Fibroblast of mammary gland (primary cell): ENCODE measurements at places on chromosomes 5 and 9.

DNA sequence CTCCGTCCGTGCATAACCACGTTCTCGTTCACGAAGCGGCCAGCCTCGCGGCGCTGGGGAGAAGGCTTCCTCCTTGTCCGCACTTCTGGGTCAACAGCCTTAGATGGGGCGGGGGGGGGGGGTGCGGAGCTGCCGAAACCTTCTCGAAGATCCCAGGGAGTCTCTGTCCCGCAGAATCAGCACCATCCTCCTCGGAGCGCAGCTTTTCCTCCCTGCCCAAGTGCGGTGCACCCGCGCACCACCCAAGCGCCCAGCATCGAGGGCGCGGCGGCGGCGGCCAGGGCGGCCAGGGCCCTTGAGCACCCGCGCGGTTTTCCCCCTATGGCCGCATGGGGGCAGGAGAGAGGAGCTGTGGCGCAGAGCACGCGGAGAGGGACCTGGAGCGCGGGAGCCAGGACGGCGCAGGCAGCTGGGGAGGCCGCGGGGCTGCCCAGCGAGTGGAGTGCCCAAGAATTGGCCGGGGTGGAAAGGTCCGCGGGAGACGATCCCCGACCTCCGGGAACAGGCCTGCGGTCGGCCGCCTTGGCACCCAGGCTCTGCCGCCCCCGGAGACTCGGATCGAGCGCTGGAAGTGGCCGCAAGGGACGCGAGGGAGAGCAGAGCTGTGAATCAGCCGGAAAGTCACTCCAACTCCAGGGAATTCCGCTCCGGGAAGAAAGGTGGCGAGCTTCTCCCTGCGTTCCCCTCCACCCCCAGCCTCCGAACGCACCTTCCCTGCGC lies 43.1 kb downstream of the TMEM174 start:
- peak; percentile 59 for DNase-seq

DNA sequence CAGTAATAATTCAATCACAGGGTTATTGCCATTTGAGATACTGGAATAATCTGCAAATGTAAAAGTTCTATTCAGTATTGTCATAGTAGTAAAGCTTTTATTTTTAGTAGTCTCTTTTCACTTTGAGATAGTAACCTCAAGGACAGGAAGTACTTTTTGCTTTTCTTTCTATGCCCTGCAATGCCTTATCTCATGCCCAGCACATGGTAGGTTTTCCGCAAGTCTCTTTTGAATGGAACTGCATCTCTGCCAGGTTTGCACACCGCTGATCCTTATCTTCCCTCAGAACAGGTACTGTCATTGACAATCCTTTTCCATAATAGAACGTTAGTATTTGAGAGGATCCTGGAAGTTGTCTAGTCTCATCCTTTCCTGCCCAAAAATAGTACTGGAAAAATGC lies 91.8 kb upstream of the IFNK start:
- no peak for DNase-seq

- DNase-seq: peak; percentile 59
Measured at GRCh38 chr5:151345808-151346478, 1.4 kb downstream of the SLC36A2 start.

- no peak for DNase-seq
Measured at GRCh38 chr5:57716661-57717060, 234.1 kb upstream of the ACTBL2 start.

DNA sequence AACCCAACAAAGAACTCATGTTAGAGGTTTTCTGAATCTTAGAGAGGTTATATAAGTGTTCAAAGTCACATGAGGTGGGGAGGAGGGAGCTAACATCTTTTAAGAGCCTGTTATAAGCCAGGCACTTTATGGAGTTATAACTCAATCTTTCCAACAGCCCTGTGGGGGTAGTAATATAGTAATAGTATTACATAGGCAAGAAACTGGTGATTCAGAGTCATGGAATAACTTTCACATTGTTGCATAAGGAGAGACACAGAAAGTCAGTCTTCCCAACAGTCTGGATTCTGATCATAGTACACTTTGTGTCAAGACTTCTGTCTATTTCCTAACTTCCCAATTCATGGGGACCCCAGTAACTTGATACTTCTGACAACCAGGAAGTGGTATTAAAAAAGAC lies 89.2 kb downstream of the ACER2 start:
- peak; percentile 77 for DNase-seq

DNA sequence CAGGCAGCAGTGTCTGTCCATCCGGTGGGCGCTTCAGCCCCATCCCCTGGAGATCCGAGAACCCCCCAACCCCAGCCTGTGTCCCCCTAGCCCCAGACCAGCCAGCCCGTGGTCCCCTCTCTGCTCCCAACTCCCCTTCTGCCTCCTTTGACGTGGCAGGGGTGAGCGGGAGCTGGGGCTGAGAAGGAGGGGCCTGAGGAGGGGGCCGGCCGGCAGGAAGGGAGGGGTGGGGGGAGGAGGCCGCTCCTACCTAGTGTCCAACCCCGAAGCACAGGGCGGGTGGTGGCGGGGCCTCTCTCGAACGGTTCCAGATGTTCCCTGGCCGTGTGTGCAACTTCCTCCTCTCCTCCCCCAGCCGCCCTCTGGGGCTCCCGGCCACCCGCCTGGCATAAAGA lies 31.0 kb downstream of the GOLGA2 start:
- DNase-seq: peak; percentile 90

DNA sequence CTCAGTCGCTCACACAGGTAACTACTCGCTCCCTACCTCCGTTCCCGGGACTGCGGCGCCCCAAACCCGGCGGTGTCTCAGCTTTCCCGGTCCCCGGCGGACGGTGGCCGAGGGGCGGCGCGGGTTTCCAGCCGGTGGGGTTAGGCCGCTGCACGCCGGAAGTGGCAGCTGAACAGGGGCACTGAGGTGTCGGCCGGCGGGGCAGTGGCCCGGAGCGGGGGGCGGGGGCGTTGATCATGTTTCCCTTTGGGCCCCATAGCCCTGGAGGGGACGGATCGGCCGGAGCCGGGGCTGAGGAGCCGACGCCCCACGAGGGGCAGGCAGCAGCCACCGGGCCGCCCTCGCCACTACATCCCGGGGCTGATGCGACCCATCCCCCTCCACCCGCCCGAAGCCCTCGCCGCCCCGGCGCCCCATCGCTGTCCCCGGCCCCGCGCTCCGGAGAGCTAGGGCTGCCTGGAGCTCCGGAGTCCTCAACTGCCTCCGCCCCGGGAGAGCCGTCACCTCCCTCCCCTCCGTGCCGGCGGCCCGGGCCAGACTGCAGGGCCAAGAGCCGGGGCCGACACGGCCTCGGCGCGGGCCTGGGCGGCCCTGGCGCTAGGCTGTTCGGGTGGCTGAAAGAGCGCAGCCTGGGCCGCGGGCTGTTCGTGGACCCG lies at the start of gene DCAF10:
TSS of gene DCAF10 (plus strand) at position 167 of the 656 bp plus-strand sequence. CDS start at position 237, 70 bp downstream.
- peak; percentile 76 for DNase-seq

DNA sequence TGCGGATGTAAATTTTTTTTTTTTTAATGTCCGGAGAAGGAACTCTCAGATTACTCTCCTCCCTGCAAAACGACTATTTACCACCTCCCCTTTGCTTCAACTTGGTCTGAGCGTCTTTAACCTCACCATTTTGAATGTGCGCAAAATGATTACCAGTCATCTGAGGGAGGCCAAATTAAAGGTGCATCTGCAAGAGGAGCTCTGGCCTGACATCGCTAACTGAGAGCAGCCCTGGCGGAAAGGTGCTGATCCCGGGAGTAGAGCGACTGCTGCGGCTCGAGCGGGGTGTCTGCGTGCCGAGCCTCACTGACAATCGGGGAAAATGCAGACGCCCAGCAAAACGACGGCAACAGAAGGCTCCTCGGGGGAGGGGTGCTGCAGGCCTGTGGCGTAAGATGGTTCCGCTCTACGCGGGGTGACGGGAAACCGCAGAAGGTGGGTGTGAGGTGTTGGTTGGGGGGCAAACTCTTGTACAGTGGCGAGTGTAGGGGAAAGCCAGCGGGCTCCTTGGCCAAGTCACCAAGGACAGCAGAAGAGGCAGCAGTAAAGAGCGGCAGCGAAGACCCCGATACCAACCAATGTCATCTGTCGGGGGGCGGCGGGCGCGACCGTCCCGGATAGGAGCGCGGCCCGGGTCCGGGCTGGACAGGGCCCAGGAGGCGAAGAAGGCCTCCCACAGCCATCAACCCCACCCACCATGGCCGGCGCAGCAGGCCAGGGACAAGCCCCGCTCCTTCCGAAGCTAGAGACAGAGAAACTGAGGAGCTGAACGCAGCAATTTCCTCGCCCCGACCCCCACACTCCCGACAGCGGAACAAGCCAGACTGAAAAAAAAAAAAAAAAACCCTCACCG lies 557 bp downstream of the PJA2 start:
- DNase-seq: peak; percentile 83

- no peak for DNase-seq
Measured at GRCh38 chr5:61290791-61291210, 41.3 kb upstream of the ZSWIM6 start.

DNA sequence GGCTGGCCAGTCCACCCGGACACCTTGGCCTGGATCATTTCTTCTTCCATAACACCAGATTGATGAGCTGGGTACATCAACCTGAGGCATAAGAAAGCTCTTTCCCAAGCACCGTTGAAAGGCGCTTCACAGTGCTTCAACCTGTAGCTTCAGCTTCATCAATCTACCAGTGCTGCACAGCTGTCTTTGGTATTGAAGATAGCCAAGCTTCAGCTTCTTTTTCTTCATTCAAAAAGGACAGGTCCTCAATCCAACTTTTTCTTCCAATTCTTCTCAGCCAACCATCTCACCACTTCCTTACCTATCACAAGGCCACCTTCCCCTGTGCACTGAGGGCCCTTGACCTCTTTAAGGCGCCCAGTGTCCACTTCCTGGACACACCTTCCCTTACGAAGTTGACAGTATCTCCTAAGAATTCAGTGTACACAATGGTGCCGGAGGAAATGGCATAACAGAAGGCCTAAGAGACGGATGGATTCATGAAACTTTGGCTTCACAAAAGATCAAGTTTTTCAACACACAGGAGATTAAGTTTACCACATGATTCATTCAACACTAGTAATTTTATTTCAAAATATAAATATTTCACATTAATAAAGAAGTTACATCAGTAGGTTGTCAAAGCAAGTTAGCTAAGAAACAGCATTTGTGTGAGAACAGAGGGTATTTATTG lies 1.4 kb upstream of the CTNNAL1 start:
- no peak for DNase-seq

GRCh38 chr9:126348911-126349550 lies 22.4 kb downstream of the MVB12B start:
- DNase-seq: no peak

DNA sequence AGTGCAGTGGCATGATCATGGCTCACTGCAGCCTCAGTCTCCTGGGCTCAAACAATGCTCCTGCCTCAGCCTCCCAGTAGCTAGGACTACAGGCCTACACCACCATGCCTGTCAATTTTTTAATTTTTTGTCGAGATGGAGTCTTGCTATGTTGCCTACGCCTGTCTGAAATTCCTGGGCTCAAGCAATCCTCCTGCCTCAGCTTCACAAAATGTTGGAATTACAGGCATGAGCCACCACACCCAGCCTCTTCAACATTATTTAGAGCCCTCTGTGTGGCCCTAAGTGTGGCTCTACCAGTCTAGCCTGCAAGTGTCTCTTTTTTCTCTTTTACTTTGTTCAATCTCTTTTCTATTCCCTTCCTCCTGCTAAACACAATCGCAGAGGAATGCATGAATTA lies 154.4 kb upstream of the EPB41L4A start:
- DNase-seq: no peak

DNA sequence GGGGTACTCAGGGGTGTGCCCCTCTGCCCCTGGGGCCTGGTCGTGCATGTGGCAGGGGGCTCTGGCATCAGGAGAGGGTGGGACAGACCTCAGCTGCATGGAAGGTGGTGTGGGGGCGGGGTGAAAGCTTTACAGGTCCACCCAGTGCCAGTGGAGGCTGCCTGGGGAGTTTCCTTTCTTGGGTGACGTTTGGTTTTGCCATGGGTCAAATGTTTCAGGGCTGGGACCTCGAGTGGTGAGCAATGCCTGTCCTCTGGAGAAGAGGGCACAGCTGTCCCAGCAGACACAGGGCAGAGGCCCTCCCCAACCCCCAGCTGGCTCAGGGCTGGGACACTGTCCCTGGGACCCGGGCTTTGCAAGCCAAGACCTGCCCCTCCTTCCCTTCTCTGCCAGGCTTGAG lies 3.6 kb downstream of the RXRA start:
- no peak for DNase-seq

DNA sequence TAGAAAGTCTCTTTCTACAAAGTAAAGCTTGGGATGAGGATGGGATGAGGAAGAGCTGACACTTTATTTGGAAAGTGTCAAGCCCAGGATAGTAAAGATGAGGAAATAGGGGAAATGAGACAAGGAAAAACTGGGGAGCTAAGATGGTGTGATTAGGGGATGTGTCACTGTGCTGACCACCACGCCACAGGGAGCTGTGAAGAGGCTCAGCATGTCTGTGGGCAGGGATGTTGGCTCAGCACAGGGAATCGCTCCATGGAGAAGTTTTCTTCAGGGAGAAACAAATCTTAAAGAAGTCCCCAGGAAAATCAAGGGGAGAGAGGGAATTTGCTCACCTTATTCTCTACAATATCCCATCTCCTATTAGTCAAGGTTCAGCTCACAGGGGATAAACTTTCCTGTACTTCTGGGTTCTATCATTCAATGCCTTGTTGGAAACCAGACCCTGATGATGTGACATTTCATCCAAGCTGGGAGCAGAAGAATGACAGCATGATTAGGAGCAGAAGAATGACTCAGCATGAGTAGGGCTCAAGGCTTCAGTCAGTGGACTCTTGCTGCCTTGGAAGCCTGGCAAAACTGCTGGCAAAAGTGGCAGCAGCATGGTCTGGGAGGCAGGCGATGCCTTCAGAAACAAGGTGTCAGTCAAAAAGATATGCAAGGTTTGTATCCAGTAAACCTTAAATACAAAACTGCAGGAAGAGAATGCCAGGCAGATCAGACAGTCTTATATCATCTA lies 4.9 kb downstream of the HSPB3 start:
- peak; percentile 53 for DNase-seq

DNA sequence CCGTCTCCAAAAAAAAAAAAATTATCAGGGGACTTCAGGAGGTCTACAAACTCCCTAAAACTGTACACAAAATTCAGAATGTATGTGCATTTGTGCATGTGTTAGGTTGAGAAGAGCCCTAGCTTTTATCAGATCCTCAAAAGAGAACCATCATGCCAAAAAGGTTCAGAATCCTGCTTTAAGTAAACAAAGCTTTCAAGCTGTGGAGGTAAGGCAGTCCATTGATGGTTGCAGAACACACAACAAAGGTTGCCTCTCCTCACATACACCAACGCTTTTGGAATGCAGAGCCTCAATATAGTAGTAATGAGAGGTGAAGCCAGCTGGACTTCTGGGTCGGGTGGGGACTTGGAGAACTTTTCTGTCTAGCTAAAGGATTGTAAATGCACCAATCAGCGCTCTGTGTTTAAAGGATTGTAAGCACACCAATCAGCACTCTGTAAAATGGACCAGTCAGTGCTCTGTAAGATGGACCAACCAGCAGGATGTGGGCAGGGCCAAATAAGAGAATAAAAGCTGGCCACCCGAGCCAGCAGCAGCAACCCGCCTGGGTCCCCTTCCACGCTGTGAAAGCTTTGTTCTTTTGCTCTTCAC lies 57.9 kb upstream of the RNF38 start:
- DNase-seq: no peak

DNA sequence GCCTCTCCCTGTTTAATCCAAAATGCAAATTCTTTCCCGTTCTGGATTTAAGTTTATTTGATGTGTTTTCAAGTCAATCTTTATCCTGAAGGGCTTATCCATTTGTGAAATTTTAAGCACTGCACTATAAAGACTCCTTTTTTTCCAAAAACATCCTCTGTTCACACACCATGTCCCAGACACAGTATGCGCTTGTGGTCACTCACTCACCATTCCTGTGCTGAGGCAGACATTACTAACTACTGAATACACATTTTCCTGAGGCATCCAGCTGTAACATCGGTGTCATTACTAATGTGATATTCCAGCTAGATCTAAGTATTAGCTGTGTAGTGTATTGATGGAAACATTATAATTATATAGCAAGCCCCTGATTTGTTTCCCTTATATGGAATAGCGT lies 298.4 kb downstream of the KCTD16 start:
- DNase-seq: no peak

- DNase-seq: no peak
Measured at GRCh38 chr9:129075996-129076639, 4.8 kb upstream of the DOLPP1 start.
